ENCODE measurements at places on chromosomes 13 and 19.

DNA sequence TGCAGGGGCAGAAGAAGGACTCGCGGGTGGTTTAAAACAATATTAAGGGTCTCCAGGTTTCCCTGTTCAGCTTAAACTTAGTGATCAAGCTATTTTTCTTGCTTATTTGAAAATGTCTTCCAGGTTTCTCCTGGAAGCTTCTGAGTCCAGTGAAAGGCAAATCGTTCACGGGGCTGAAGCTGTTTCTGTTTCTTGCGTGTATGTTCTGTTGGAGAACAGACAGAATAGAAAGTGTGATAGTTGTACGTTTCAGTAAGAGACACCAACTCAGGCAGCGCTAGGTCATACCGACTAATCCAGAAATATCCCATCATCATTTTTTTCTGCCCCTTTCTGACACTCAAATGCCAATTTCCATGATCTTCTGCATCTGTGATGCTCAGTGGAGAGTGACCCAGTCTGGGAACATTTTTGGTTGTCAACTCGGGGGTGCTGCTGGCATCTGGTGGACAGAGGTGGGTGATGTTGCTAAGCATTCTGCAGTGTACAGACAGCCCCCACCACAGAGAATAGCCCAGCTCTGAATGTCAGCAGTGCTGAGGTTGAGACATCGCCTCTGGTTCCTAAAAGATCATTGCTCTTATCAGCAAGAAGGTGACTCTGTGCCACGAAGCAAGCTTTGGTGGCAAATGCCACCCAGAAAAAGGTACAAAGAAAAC lies 4.3 kb downstream of the KLF2 start:
- no peak for DNase-seq

- no peak for DNase-seq
Measured at GRCh38 chr19:3968556-3969434, 2.1 kb downstream of the DAPK3 start.

GRCh38 chr19:55622242-55622969 lies 2.0 kb downstream of the ZNF784 start:
- DNase-seq, result no peak

- no peak for DNase-seq
Measured at GRCh38 chr19:52941941-52942385, 18.7 kb upstream of the ZNF888 start.

DNA sequence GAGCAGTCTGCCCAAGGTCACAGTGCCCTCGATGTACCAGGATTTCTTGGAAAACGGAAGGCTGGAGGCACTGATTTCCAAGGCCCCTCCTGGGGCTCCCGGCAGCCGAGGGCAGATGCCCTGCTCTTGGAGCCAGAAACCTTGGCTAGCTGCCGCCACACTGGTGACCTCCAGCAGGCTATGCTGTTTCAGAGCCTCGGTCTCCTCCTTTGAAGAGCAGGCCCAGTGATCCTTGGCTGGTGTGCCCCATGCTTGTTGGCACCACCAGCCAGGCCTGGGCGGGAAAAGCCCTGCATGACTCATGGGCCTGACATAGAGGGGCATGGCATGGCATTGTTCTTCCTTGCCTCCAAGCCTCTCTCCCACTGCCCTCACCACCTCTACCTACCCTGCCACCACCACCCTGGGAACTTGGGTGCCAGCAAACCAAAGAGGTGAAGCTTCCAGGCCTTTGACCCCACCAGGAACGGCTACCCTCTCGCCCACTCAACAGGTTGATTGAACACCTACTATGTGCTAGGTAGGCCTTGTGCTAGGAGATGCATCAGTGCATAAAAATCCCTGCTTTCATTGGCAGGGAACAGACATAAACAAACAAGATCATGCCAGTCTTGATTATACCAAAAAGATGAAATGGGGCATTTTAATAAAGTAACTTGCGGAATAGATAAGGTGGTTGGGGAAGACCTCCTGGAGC lies 1.6 kb upstream of the CLEC11A start:
- no peak for DNase-seq

DNA sequence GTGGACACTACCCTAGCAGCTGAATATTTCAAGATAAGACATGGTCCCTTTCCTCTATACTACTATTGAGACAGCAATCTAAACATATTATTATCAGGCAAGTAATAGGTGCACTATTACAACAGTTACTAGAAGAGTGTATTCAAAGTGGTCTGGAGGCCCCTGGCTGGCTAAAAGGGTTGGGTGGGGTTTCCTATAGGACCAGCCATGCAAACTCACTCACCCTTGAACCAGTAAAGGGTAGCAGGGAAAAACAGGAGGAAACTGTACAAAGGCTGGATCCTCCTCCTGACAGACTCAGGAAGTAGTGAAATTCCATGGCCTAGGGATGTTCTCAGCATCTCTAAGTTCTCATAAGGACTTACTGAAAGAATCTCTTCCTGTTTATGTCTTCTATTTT lies 7.7 kb downstream of the SMAD9 start:
- no peak for DNase-seq

GRCh38 chr13:33139780-33140535 lies 123.7 kb downstream of the KL start:
- no peak for DNase-seq

- DNase-seq, result no peak
Measured at GRCh38 chr19:5978606-5979552, 939 bp upstream of the RANBP3 start.

DNA sequence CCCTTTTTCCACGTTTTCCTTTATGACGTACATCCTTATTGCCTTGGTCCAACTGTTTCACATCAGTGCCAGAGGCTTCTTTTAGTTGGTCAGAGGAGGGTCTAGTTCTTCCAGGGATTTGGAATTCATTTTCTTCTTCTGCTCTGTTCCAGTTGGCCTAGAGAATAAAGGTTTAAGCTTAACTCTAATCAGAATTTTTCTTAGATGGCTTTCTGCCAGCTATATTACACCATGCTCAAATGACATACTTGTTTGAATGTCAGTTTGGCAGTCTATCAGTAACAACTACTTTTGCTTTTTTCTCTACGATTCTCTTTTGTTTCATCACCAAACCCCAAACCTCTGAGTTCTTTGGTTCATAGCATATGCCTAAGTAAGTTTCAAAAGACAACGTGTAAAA lies 16.8 kb downstream of the SPART start:
- DNase-seq, result no peak

GRCh38 chr13:78160793-78161192 lies 242.2 kb upstream of the EDNRB start:
- no peak for DNase-seq

DNA sequence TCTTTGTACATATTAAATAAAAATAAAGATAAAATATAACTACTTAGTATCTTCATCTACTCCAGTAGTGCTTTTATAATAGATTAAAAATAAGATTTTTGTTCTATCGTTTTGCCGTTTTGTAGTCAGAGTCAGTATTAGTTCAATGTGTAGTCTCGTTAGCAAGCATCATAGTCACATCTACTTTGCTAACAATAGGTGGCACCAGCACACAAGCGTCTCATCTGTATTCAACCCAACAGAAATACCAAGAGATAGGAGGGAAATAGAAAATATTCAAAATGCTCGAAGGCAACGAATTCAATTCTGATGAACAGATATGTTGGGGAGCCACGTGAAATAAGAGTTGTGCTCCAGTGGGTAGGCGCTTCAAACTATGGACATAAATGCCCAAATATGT lies 21.4 kb upstream of the MICU2 start:
- DNase-seq, result no peak

- DNase-seq, result no peak
Measured at GRCh38 chr19:46381346-46381745, 32.0 kb downstream of the CCDC8 start.

DNA sequence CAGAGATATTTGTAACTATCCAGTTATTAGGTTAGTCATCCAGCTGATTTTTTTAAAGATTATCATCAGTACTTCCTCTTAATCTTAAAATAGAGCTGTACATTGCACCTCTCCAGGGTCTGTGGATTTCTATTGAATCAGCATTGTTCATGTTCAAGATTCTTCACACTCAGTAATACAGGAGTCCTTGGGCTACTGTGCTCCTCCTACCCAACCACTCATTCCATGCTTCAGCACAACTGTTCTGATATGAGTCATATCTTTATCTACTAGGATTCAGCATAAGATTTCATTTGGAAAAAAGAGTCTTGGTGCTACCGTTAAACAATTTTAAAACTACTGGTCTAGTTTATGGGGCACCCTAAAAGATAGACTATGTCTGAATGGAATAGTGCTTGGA lies 357.8 kb downstream of the DCT start:
- DNase-seq, result no peak

- no peak for DNase-seq
Measured at GRCh38 chr13:86446311-86446710, 647.1 kb upstream of the SLITRK6 start.

DNA sequence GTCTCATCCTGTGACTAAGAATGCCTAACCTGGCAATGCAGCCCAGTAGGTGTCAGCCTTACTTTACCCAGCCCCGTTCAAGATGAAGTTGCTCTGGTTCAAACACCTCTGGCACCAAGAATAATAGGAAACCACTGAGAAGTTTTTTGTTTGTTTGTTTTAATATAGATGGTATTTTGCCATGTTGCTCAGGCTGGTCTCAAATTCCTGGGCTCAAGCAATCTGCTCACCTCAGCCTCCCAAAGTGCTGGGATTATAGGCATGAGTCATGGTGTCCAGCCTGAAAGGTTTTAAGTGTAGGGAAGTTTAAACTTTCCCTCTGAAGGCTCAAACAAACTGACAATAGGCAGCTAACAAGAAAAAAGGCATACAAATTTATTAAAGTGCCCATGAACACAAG lies 51.2 kb upstream of the ABCC4 start:
- DNase-seq, result no peak

- no peak for DNase-seq
Measured at GRCh38 chr19:3655402-3656072, 28.9 kb upstream of the CACTIN start.
